ENCODE measurements at places on chromosomes 4 and X. TPM values are rescaled to one million over a fixed set of nuclear protein-coding genes. Genes with fewer than 3 reads are reported as not detected.

Gene RHOXF2
- total RNA-seq: not detected

Gene DDX60
- 25.0 TPM for total RNA-seq

Gene FNIP2
- total RNA-seq: 43.5 TPM

Gene PF4V1
- total RNA-seq: 0.58 TPM

Gene PPEF1
- not detected for total RNA-seq

Gene KLF8
- 2.8 TPM for total RNA-seq

Gene CT45A5
- not detected for total RNA-seq

Gene F11
- not detected for total RNA-seq

Gene VSIG4
- not detected for total RNA-seq

Gene RPA4
- total RNA-seq: 0.66 TPM

Gene KIT
- 0.83 TPM for total RNA-seq

Gene C1QTNF7
- total RNA-seq: 0.50 TPM

Gene ADH1A
- not detected for total RNA-seq

Gene TRPC3
- total RNA-seq: 0.44 TPM

Gene TIGD2
- total RNA-seq: 9.6 TPM

Gene KIAA1210
- total RNA-seq: not detected

Measured in smooth muscle cell of trachea (primary cell).